ENCODE measurements at places on chromosomes 6 and 20.
A peak's percentile ranks its signal among the peaks of the same experiment; 100 is the strongest.

DNA sequence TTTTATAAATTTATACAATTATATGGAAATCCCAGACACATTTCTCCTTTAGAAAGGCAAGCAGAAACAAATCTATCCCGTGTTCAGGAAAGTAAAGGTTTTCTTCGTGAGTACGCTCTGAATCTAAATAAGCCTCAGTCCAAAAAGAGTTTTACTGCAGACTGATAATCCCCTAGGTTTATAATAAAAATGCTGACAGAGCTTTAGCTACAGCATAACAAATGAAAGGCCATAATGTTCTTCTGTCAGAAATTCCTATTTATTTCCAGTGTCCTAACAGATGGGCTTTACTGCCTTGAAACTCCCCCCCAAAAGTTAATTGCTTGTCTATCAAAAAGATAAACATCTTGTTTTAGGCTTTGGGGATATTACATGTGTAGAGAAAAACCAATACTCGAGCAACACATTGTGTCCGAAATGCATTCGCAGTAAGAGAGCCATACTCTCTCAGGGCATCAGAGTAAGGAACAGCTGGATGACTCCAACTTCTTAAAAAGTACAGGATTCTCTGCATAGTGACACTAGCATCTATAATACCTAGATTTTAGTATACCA lies 109.0 kb downstream of the PRKN start:
- no peak for DNase-seq

DNA sequence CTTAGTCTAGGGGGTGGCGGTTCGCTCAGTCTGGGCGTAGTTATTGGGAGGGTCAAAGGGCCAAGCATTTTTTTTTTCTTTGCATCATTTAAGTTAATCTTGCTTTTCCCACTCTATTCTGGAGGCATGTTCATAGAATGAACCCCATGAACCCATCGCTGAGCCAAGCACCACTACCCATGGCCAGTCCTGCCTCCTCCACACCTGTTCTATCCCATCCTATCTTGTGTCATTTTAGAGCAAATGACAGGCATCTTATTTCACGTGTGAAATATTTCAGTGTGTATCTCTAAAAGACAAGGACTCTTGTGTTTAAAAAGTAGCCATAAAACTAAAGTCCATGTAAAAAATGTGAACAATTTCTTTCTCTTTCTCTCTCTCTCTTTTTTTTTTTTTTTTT lies 13.9 kb downstream of the SRC start:
- DNase-seq, result no peak

DNA sequence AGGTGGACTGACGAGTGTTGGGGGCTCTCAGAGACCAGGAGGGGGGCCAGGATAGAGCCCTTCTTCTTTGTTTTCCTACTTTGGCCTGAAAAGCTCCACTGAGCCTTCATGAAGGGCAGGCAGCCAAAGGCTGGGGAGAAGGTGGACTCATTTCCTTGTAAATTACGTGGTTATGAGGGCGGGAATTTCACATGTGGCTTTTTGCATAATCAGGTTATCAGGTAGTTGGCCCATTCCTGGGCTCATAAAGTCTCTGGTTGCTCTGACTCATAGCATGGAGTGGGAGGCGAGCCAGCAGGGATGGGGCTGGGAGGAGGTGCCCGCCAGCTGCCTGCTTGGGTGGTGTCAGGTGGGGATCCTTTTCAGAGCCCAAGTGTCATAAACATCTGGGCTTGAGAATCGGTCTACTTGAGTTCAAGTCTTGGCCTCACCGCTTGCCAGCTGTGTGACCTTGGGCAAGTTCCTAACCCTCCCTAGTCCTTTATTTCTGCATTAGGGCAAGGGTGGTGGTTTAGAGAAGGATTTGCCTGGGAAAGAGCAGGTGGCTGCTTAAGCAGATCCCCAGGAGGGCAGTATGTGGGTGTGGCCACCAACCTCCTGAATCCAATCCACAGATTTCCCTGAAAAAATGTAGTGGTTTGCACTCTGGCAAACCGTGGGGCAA lies 26.5 kb upstream of the RNF24 start:
- DNase-seq, result no peak

GRCh38 chr6:161676586-161676985 lies 402.7 kb upstream of the AGPAT4 start:
- peak; percentile 25 for DNase-seq

GRCh38 chr6:140071601-140072062 lies 697.2 kb upstream of the CITED2 start:
- DNase-seq, result no peak

DNA sequence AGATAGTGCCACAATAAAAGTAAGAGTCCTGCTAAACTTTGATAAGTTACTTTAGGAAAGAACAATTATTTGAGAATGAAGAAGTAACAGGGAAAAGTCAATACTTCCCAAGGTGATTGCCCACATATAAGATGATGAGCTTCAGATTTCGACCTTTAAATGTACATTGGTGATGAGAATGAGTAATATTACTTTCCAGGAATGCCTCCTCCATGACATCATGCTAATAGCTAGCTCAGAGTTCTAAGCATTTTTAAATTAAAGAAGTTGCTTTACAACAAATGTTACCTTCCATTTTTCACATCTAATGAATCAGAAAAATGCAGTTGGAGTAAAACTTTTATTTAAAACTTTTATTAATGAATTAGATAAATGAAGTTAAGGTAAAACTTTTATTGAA lies 22.5 kb upstream of the OPN5 start:
- no peak for DNase-seq

DNA sequence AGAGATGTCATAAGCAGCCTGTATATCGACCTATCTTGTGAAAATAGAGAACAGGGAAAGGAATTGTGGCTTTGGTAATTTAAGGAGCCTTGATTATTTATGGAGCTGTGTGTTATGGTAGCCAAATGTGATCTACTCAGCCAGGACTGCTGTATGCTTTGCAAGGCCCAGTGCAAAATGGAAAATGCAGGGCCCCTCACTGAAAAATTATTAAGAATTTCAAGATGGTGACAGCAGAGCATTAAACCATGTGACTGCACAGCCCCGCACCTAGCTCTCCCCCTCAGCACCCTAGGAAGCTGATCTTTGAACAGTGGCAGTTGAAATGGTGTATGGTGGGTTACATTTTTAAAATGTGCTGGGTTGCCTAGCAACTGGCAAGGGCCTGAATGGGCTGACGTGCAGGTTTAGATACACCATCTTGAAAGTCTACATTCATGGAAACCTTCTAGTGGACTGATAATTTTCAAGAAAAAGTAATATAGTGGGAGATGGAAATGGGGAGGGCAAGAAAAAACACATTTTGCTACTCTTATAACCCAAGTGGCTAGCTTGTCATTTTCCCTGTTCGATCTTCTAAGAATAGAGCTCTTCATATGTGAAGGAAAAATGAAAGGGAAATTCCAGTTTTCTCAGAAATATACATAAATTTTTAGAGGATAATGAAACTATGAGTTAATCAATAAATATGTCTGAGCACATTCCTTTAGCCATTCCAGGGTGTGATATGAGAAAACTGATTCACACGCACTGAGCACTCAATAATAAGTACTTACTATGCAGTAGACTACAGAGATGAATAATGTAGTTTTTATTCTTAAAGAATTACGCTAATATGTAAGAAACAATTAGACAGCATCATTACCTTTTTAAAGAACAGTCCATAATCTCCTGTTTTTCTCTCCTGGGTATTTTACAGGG lies 208.0 kb downstream of the ARHGAP18 start:
- no peak for DNase-seq

- no peak for DNase-seq
These were observed 429.7 kb upstream of the SOX4 start for GRCh38 chr6:21163838-21164180.

DNA sequence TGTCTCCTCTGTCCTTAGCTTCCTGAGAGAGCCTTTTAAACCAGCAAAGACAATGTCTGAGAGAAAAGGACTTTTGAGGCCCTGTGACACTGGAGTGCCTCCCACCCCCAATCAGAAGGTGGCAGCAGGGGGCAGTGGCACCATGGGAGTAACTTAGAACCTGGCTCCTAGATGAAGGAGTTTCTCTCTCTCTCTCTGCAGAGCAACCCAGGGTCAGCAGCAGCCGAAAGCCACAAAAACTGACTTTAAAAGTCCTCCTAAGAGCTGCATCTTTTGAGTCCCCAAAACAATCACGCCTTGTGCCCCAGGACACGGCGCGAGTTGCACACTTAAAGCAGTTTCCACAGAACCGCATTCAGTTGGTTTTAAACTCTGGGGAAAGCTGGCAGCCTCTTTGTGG lies 5.3 kb upstream of the TCP11 start:
- DNase-seq, result peak; percentile 50

DNA sequence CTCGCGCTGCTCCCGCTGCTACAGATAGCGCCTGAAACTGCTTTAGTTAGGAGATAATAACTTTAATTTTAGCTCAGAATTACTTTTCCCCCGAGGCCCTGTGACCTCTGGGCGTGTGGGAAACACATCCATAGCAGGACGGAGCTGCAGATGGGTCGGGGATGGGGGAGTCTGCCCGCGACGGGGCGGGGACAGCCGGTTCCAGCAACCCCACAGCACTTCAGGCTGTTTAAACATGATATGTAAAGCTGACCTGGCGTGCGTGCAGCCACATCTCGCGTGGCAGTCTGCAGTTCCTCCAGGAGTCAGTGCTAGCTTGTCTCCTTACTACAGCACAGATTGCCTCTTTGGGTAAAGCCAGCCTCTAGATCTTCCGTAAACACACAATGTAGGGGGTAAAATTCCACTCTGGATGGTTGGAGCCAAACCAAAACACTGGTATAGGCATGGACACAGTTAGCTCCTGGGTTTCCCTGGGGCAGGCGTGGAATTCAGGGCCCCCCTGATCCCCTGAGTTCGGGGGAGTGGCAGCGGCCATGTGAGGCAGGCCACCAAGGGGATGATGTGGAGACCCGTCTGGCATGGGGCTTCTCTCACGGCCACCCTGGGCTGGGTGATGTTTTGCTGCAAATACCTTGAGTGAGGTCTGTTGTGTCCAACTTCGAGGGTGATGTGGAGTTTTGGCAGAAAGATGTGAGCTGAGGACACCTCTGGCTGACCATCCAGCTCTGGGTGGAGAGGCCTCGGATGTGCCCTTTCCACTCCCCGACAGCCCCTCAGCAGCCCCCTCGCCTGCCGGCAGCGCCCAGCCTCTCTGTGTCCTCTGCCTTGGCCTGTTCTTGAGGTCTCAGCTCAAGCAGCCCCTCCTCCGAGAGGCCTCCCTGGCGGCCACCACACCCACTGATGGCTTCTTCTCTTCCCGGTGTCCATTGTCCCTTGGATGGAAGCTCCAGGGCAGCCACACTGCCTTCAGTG lies 214.5 kb downstream of the TAF4 start:
- DNase-seq, result no peak

- no peak for DNase-seq
These were observed 61.8 kb upstream of the PLEKHG1 start for GRCh38 chr6:150537893-150538292.

DNA sequence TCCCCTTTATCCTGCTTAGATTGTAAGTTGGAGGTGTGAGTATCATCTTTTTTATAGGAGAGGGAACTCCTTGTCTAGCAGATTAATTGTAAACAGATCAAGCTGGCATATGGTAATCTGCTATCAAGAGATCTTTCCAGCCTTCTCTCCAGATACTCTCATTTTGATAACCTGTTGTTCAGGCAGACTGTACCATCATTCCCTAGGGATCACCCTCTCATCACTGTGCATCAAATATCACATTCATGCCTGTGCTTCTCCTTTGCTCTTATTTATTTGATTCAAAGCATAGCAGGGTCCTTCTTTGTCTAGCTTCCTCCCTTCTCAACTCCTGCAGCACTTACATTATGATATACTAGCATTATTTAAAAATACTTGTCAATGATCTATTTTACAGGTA lies 73.8 kb downstream of the LRRC1 start:
- DNase-seq, result no peak

DNA sequence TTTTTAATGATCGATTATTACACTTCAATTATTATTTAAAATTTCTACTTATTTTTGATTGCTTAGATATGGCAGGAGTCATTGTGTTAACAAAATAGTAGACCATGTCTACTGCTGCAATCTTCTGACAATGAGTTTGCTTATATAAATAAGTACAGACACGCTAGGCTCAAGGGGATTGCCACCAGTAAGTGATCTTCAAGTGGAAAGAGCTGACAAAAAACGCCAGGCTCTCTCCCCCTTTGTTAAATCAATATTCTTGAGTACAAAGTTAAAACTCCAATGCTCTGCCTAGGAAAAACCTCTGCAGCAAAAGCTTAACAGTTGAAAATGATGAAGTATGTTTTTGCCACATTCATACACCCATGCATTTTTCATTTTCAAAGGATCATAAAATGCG lies 738.1 kb downstream of the HDGFL1 start:
- no peak for DNase-seq

DNA sequence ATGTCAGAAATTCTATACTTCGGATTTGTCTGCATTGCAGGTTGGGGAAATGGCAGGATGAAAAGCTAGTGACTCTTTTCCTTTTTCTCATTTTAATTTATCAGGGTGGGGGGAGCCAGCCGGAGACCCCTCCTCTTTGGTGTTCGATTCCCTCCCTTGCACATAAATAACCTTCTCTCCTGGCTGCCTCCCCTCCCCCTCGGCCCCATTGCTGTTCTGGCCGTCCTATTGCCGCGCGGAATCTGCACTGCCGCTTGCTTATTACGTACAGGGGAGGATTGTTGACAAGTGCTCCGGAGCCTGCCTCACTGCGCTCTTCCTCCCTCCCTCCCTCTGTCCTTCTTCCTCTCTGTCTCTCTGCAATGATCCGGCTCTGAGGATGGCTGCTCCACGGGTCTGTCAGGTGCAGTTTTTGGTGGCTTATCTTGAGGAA lies 154.7 kb downstream of the JARID2 start:
- DNase-seq, result no peak

GRCh38 chr6:71211799-71212198 lies 76.8 kb upstream of the OGFRL1 start:
- no peak for DNase-seq

Measured in activated CD4-positive, alpha-beta T cell treated with anti-CD3 and anti-CD28 coated beads, Interleukin-2, Interleukin-4, amounts not matched to agents 100 ng/mL and 50 ng/mL, durations not matched to agents 16 hours and 8 hours (primary cell).